ENCODE measurements at places on chromosomes 2 and 18.
A peak's percentile ranks its signal among the peaks of the same experiment; 100 is the strongest.

GRCh38 chr2:3282056-3282998 lies 95.3 kb downstream of the EIPR1 start:
- DNase-seq, result no peak

DNA sequence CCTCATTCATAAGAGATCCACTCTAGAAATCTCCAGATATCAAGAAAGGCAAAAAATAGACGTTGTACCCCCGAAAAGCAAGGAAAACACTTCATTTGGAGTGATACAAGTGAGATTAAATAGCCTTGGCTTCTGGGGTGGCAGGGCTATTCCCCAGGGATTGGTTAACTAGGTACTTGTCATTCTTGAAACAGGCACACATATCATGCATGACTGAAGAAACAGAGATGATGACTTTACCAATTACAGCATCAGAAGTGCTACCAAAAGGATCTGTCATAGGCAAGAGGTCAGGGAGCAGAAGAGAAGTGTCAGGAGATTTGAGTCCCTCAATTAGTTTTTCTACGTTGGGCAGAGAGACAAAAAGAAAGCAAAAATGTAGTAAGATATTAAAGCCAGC lies 45.2 kb upstream of the NFU1 start:
- no peak for DNase-seq

- peak; percentile 96 for DNase-seq
Measured at GRCh38 chr18:37393945-37394609, 171.5 kb downstream of the CELF4 start.

DNA sequence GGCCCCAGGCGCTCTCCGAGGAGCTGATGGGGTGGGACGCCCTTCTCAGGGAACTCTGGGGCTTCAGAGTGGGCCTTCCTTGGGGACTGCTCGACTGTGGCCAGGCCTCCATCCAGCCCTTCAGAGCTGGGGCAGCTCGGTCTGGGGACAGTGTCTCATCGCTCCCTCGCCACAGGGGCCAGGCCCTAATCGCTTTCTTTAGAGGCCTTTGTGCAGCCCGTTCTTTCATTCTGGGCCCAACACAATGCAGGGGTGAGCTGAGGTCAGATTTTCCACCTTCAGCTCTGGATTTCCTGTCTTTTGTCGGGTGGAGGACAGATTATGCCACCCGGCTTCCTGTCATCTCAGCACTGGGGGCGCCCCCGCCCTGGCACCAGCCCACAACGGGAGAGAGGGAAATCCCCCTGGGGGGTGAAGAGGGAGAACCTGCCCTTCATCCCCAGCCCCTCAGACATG lies 25.2 kb downstream of the MYCN start:
- no peak for DNase-seq

GRCh38 chr18:76259096-76259495 lies 235.9 kb downstream of the ZNF516 start:
- DNase-seq, result no peak

GRCh38 chr18:2513616-2514015 lies 57.7 kb downstream of the METTL4 start:
- no peak for DNase-seq

- no peak for DNase-seq
Measured at GRCh38 chr2:170518911-170519310, 196.2 kb upstream of the SP5 start.

GRCh38 chr2:238320648-238321281 lies 447 bp downstream of the TRAF3IP1 start:
- peak; percentile 44 for DNase-seq

DNA sequence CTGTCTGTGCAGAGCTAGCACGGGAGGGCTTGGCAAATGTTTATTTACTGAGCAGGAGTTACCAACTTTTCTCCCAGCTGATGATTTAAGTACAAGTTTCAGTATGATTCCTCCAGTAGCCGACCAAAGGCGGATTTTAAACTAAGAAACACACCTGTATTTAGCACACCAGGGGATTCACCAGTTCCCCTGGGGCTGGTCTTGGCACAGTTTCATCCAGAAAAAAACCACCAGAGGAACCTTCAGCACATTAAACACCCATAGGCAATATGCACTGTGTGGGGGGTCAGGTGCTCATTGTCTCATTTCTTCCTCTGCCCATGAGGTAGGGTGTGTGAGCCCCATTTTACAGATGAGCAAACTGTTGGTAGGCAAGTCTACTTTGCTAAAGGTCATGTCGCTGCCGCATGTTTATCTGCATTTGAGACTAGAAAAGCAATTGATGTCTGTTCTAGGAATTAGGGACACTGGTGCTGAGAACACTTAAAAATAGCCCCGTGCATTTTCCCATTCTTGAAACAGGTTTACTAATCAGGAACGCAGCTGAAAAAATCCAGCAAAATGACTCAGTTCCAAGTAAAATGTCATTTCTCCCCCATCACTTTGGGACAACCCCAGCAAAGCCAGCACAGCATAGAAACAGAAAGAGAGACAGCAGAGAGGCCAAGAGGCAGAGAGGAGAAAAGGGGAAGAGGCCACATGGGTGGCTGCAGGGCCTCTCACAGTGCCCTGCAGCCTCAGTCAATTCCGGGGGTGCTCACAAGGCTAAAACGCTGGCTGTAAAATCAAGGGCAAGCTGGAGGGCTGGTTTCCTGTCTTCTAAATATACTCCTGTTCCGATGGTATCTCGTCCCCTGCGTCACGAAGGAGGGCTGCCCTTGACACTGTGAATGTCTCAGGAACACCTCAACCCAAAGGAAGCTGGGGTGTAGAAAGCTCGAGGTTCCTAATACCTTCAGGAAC lies 166.8 kb upstream of the ID2 start:
- no peak for DNase-seq

DNA sequence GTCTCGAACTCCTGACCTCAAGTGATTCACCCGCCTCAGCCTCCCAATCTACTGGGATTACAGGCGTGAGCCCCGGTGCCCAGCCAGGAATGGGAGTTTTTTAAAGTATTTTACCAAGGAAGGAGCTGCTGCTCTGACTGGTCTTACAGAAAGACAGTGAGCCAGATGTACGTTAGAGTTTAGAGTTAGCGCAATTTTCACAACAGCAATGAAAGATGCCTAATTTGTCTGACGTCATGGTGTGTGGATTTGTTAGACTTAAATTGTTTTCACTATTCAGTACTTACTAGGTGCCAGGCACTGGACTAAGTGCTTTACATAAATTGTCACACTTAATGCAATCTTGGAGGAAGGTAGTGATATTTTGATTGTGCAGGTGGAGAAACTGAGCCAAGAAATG lies 12.4 kb upstream of the RPL37A start:
- DNase-seq, result no peak

DNA sequence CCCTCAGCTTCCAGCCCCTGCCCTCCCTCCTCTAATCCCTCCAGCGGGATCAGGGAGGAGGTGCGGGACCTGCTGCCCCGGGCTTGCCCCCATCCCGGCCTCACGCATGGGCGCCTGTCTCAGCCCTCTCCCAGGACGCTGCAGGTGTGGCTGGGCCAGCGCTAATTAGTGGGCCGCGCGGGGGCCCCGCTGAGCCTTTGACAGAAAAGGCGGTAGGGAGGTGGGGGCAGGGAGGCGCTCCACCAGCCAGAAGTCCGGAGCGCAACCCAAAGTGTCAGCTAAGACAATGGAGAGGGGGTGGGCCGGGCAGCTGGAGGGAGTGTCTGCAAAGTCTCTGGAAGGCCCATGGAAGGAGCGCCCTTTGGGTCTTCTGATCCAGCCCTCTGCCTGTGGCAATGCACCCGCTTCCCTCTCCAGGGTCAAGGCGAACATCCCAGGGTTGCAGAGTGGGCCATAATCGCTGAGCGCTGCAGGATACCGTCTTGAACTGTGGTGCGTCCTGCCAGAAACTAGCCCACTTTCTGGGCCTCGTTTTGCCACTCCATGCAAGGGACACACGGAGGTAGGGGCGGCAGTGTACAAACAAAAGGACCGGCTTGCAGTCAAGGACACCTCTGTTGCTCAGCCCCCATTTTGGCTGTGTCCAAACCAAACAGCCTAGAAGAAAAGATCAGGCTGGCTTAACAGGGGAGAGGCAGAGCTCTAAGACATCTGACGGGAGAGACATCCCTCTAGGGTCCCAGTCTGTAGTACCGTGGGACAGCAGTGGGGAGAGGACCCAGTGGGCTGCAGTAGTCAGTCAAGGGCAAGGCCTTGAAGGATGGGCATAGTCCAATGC lies 3.5 kb downstream of the ATP6V1B1 start:
- peak; percentile 41 for DNase-seq

- DNase-seq, result no peak
Measured at GRCh38 chr2:235497096-235497495, 3.3 kb downstream of the AGAP1 start.

GRCh38 chr2:207891086-207891844 lies 121.6 kb upstream of the FZD5 start:
- DNase-seq, result no peak

DNA sequence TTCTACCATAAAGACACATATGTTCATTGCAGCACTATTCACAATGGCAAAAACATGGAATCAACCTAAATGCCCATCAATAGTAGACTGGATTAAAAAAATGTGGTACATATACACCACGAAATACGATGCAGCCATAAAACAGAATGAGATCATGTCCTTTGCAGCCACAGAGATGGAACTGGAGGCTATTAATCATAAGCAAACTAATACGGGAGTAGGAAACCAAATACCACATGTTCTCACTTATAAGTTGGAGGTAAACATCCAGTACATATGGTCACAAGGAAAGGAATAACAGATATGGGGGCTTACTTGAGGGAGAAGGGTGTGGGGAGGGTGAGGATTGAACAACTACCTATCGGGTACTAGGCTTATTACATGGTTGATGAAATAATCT lies 7.7 kb downstream of the HMSD start:
- no peak for DNase-seq

DNA sequence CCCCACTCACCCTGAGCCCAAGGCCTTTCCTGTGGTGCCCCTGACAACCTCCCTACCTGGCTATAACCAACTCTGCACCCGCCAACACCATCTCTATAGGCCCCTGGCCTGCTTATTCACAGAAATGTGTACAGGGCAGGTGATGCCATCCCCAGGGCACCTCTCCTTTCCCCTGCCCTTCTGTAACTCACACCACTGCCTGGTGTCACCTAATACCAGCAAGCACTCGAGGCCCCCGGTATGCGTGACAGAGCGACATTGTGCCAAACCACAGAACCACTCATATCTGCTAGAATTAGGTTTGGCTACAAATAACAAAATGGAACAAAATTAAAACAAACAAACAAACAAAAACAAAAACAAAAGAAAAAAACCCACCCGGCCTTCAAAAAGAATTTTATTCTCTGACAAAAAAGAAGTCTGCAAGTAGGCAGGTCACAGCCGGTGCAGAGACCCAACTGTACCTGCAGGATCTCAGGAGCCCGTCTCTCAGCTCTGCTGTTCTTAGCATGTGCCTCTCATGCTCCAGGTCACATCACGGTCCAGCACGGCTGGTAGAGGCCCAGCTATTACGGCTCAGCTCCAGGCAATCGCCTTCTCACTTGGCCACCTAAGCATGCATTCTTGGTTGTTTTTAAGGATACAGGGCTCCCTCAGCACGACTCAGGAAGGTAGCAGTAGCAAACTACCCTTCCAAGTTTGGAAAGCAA lies 51.4 kb downstream of the FAM178B start:
- DNase-seq, result no peak

- no peak for DNase-seq
Measured at GRCh38 chr2:209431701-209432100, 7.9 kb downstream of the MAP2 start.

GRCh38 chr2:144984038-144984437 lies 464.1 kb upstream of the ZEB2 start:
- DNase-seq, result no peak

Data from nephron progenitor cell (in vitro differentiated cells).